NCI-H1048 (cell line): ENCODE measurements at places on chromosomes 5 and 9.

DNA sequence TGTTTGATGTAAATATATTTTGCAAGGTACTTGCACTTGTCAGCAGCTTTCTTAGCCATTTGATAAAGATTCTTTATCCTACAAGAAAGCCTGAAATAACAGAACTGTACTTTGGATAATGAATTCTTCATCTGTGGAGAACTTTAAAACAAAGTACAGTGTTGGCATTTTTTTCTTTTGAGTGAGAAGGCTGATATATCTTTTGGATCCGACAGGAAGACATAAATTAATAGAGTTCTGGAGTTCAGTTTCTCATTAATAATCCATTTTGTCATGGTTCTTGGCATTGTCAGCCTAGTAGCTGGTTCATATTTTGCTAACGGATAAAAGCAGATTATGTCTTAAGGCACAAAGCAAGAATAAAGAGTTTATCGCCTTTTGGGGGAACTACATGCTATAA is 17.0 kb downstream of the PBX3 start:
- no peak for DNase-seq

- no peak for DNase-seq
Measured at GRCh38 chr9:16712787-16713186, 157.7 kb downstream of the BNC2 start.

DNA sequence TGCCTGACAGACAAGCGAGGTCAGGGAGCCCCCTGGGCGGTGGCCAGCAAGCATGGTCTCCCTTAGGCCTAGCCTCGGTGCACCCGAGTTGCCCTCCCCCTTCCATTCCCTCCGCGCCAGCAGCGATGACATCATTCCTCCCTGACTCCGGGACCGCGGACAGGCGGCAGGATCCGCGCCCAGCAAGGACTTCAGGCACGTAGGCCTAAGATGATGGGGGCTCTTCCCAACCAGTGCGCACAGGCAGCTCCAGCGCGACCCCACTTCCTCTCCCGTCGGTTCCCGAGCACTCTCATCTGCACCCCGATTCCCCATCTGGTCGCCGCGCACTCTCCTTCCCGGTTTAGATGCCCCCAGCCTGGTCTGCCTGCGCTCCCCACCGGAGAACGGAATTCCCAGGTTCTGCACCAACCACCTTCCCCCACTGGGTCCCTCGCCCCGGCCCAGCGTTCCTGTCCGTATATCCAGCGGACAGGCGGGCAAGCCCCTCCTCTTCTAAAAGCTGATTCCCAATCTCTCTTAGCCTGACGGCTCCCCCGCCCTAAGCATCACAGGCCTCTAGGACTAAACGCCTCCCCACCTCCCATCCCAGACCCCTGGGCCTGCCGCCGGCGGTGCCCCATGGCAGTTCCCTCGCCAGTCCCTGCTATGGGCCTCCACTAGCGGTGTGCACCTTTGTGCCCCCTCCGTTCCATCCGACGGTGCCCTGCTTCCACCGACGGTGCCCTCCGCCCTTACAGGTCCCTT is 931 bp downstream of the FAM219A start:
- DNase-seq: no peak

DNA sequence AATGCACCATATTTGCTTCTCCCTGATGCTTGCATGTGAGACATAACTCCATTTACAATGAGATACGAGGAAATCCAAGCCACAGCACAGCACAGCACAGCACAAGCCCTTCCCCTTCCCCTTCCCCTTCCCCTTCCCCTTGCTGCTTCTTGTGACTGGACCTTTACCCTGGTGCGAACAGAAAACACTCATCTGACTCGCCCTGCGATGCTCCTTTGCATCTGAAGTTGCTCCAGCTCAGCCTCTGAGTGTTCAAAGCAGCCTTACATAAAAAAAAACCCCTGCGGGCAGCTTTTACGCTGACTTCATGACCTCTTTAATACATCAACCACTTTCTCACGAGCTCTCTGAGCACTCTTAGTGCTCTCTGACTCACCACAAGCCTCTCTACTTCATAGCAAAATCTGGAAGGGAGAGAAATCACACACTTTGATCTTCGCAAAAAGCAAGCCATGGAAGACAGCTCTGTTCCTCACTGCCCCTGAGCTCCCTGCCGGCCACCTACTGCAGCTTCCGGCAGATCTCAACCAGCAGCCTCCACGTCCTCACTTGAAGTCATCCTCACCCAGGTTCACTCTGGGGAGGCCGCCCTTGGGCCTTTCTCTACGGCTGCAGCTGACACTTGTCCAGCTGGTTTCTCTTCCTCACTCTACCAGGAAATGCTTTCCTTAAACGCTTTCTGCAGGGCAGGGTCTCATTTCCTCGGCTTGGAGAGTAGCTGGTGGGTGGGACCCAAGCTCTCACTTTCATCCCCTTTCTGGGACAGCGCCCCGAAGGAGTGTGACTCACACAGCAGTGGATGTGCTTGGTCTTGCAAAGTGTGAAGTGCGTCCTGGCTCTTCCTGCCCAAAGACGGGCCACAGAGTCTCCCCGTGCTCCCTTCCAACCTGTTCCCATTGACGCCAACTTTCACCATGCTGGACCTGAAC is 5.3 kb downstream of the SLC34A1 start:
- no peak for DNase-seq

GRCh38 chr9:93899609-93900435 is 55.3 kb downstream of the BARX1 start:
- no peak for DNase-seq

- no peak for DNase-seq
Measured at GRCh38 chr5:1100664-1101574, 10.9 kb downstream of the SLC12A7 start.

- no peak for DNase-seq
Measured at GRCh38 chr5:128796506-128796905, 168.8 kb upstream of the SLC27A6 start.

DNA sequence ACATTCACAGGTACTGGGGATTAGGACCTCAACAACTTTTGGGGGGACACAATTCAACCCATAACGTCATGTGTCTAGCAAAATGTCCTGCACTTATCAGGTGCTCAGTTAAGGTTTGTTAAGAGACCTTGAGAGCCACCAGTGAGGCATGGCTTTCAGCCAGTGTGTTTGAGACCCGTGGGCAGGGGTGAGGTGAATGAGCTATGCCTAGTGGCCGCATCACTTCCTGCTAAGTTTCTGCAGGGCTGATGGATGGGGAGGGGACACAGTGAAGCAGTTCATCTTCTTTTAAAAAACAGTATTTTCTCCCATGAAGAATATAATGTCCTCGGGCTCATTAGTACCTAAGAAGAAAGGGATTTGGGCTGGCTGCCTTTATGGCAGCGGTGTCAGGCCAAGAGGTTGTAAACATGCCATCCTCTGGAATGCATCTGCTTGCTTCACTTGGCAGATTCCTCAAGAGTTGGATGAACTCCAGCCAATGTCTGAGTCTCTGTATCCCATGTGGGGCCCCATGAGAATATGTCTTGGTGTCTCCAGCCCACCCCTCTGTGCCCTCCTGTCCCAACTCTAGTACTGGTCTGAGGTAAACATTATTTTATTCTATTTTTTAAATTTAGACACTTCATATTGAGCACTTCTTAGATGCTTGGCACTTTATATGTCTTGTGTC is 282.2 kb downstream of the CWC27 start:
- DNase-seq: no peak

- no peak for DNase-seq
Measured at GRCh38 chr5:95102080-95102479, 182.8 kb downstream of the MCTP1 start.

DNA sequence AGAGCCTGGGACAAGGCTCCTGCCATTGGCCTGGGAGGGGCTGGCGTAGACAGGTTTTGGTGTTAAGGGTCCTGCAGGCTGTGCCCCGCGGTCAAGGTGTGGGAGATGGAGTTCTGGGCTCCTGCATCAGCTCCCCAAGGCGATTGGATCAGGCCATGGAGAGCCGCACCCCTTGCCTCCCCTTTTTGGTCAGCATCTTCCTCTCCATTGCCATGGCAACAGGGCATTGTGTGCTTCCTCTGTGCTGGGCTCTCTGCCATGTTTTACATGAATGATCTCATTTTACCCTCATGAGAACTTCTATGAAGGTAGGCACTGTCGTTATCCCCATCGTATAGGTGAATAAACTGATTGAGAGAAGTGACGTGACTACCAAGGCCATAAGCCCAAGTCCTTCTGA is 344.3 kb upstream of the CLINT1 start:
- DNase-seq: no peak

DNA sequence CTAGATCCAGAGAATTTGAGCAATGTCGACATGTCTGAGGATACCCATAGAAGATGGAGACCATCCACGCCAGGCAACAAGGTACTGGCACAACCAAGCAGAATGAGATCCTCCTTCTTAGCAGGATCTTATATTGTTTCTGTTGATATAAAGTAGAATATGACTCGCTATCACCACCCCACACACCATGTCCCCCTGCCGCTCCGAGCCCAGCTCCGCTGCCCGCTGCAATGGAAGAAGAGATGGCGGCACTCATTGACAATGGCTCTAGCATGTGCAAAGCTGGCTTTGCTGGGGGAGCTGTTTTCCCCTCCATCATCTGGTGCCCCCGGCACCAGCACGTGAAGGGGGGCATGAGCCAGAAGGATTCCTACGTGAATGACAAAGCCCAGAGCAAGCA is 49.5 kb upstream of the FBXL7 start:
- no peak for DNase-seq

- DNase-seq: no peak
Measured at GRCh38 chr5:33588654-33589372, 148.0 kb downstream of the TARS1 start.

DNA sequence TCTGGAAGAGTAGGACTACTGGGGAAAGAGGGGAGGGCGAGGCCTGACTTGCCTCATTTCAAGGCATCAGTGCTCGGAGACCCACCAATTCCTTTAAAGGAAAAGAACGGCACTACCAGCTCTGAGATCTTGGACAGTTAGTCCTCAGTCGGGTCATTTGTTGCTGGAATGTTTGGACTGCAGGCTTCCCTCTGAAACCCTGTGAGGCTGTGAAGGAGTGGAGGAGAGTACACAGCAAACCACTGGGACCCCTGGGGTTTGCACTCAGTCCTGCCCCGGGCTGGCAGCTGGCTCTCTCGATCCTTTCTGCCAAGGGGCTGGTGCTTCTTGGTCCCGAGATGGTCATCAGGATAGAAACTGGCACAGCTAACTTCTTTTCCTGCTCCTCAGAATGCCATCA is 194.5 kb downstream of the TRIO start:
- no peak for DNase-seq

DNA sequence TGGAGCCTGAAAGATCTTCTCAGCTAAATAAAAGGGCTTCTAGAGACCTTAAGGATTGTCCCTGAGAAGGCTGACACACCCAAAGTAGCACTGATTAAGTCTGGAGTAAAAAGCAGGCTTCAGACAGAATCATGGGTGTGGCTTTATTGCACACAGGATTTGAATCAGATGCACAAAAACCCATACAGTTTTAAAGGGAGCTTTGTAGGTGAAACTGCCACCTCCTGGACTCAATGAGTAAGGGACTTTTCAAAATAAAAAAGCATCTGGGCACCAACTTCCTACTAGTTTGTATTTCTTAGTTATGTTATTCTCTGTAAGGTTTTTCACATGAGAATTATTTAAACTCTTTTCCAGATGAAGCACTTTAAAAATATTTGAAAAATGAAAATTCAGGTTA is 129.4 kb downstream of the EDIL3 start:
- DNase-seq: no peak

DNA sequence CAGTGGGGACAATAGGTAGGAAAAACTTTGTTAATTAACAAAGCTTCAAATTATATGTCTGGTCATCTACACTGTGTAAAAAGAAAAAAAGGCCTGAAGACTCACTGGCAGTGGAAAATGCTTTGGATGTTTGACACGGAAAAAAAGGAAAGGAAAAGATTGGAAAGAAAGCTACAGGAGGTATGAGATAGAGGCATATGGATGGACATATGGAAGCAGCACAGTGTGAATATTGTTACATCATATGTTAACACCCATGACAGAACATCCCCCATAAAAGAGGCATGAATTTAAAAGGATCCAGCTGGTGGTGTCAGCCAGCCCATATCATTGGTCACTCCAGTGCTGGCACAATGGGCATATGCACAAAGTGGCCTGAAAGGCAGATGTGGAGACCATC is 19.0 kb upstream of the ADAMTS19 start:
- no peak for DNase-seq

DNA sequence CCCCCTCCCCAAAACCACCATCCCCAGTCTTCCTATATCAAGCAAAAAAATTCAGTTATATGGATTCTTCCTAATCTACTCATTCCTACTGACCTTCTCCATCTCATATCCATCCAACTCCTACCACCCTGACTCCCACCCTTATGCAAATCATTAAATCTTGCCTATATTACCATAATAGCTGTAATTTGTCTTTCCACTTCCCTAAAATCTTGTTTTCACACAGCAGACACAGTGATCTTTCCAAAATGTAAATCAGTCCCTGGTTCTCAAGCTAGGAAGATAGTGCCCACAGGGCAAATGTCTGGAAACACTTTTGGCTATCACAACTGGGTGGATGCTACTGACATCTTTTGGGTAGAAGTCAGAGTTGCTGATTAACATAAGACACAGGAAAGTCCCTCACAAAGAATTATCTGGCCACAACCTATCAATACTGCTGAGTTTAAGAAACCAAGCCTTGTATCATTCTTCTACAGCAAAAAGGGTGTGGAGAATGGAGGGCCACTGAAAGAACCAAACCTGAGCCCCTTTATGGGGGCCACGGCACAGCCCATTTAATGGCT is 1.4 kb downstream of the SRA1 start:
- DNase-seq: peak; percentile 4

- no peak for DNase-seq
Measured at GRCh38 chr5:159091065-159091464, 8.7 kb downstream of the EBF1 start.

DNA sequence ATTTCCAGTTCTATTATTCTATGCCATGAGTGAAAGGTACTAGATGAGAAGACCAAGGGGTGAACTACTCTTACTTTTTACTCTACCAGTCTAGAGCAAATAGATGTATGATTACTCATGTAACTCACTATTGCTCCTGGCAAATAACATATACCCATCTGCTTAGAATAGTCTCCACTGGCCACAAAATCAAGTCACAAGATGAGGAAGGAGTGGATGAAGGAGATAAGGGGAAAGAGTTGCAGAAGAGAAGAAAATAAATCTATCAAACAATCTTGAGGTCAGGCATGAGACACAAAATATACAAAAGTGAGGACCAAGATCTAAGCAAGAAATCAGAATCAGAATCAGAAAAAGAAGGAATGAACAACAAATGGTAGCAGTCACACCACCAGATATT is 13.7 kb upstream of the NR4A3 start:
- DNase-seq: no peak

- no peak for DNase-seq
Measured at GRCh38 chr5:169020102-169020501, 280.8 kb downstream of the SLIT3 start.

GRCh38 chr9:35164711-35165110 is 2.9 kb downstream of the UNC13B start:
- DNase-seq: no peak

- DNase-seq: no peak
Measured at GRCh38 chr9:15846611-15847010, 293.8 kb downstream of the CCDC171 start.

GRCh38 chr9:504921-505740 is 290.5 kb downstream of the DOCK8 start:
- DNase-seq: no peak

- no peak for DNase-seq
Measured at GRCh38 chr5:157431544-157432200, 28.3 kb upstream of the NIPAL4 start.

- DNase-seq: no peak
Measured at GRCh38 chr5:180367991-180368390, 14.9 kb upstream of the GFPT2 start.
